ENCODE measurements at places on chromosomes 12 and 14.
A peak's percentile ranks its signal among the peaks of the same experiment; 100 is the strongest.

GRCh38 chr12:121789800-121790728, 3.4 kb downstream of the RHOF start:
- no peaks in the 10 kb centered on the region for H3K36me3 ChIP-seq
- H3K27me3 ChIP-seq = no peaks in the 10 kb centered on the region
- H3K27ac ChIP-seq = no peak overlapping the region
- no peak for DNase-seq
- H3K4me3 ChIP-seq = no peak overlapping the region

- H3K27ac ChIP-seq = no peak overlapping the region
- H3K27me3 ChIP-seq = no peaks in the 10 kb centered on the region
- H3K4me1 ChIP-seq = peaks cover 39% of the 10 kb centered on the region
- H3K4me3 ChIP-seq = no peak overlapping the region
- DNase-seq = no peak
Measured at GRCh38 chr12:6960593-6961277, 9.6 kb downstream of the PTPN6 start.

- H3K27me3 ChIP-seq = no peaks in the 10 kb centered on the region
- DNase-seq = no peak
- no peak overlapping the region for H3K4me3 ChIP-seq
- no peaks in the 10 kb centered on the region for H3K36me3 ChIP-seq
- H3K4me1 ChIP-seq = no peaks in the 10 kb centered on the region
Measured at GRCh38 chr14:33229269-33229929, 290.7 kb downstream of the NPAS3 start.

- H3K27me3 ChIP-seq = no peaks in the 10 kb centered on the region
- H3K4me3 ChIP-seq = no peak overlapping the region
- H3K27ac ChIP-seq = no peak overlapping the region
- DNase-seq = no peak
- H3K36me3 ChIP-seq = peaks cover 15% of the 10 kb centered on the region
- no peaks in the 10 kb centered on the region for H3K4me1 ChIP-seq
Measured at GRCh38 chr12:1291601-1292332, 300.7 kb downstream of the ERC1 start.

- no peaks in the 10 kb centered on the region for H3K36me3 ChIP-seq
- no peak overlapping the region for H3K27ac ChIP-seq
- DNase-seq = no peak
- no peaks in the 10 kb centered on the region for H3K4me1 ChIP-seq
Measured at GRCh38 chr12:132360906-132361777, 31.8 kb upstream of the GALNT9 start.

GRCh38 chr14:89178376-89178775, 238.7 kb downstream of the FOXN3 start:
- H3K4me1 ChIP-seq = peaks cover 19% of the 10 kb centered on the region
- H3K36me3 ChIP-seq = peaks cover 15% of the 10 kb centered on the region
- H3K27me3 ChIP-seq = no peaks in the 10 kb centered on the region
- no peak overlapping the region for H3K27ac ChIP-seq

GRCh38 chr14:71591929-71592328, 340.3 kb upstream of the RGS6 start:
- H3K27me3 ChIP-seq = no peaks in the 10 kb centered on the region
- H3K4me3 ChIP-seq = no peak overlapping the region
- DNase-seq = no peak
- 0 out of 3 replicates have a peak, but pooled peaks cover 7% of the 10 kb centered on the region for H3K36me3 ChIP-seq

- no peaks in the 10 kb centered on the region for H3K27me3 ChIP-seq
- H3K36me3 ChIP-seq = peaks cover 23% of the 10 kb centered on the region
- no peaks in the 10 kb centered on the region for H3K4me1 ChIP-seq
- no peak overlapping the region for H3K27ac ChIP-seq
Measured at GRCh38 chr14:102957222-102957621, 34.8 kb downstream of the AMN start.

GRCh38 chr14:100408350-100409002, 85.3 kb downstream of the SLC25A47 start:
- DNase-seq = no peak
- H3K4me1 ChIP-seq = peaks cover 36% of the 10 kb centered on the region
- no peaks in the 10 kb centered on the region for H3K27me3 ChIP-seq
- H3K36me3 ChIP-seq = no peaks in the 10 kb centered on the region
- H3K4me3 ChIP-seq = no peak overlapping the region

DNA sequence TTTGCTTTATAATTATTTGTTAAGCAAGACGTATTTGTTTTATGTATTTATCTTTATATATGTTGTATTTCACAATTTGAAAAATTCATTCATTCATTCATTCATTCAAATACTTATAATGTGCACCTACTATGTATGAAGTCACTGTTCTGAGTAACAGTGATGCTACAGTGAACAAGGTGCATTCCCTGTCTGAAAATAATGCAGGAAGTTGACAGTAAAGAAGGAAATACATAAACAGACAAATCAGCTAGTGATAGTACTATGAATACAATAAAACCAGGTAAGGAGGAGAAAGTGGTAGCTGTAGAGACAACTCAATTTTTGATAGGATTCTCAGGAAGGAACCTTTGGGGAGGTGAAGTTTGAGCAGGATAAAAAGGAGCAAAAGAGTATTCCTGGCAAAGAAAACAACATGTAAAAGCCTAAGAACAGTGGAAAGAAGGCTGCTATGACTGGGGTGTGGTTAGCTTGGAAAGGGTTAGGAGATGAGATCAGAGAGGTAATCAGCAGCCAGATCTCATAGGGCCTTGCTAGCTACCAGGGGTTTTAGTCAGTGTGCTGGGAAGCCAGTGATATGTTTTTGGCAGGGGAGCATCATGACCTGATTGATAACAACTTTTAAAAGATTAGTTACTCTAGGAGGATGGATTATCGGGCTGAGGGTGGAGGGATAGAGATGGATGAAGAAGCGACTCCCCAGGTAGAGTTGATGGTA, 17.4 kb downstream of the BICDL1 start:
- no peaks in the 10 kb centered on the region for H3K27me3 ChIP-seq
- no peak for DNase-seq
- H3K4me3 ChIP-seq = no peak overlapping the region
- H3K27ac ChIP-seq = no peak overlapping the region
- no peaks in the 10 kb centered on the region for H3K36me3 ChIP-seq

- H3K27me3 ChIP-seq = no peaks in the 10 kb centered on the region
- H3K4me1 ChIP-seq = peaks cover 50% of the 10 kb centered on the region
- peak overlapping the region; percentile 83 for H3K4me3 ChIP-seq
Measured at GRCh38 chr12:49366096-49366651, 1.1 kb upstream of the SPATS2 start.

DNA sequence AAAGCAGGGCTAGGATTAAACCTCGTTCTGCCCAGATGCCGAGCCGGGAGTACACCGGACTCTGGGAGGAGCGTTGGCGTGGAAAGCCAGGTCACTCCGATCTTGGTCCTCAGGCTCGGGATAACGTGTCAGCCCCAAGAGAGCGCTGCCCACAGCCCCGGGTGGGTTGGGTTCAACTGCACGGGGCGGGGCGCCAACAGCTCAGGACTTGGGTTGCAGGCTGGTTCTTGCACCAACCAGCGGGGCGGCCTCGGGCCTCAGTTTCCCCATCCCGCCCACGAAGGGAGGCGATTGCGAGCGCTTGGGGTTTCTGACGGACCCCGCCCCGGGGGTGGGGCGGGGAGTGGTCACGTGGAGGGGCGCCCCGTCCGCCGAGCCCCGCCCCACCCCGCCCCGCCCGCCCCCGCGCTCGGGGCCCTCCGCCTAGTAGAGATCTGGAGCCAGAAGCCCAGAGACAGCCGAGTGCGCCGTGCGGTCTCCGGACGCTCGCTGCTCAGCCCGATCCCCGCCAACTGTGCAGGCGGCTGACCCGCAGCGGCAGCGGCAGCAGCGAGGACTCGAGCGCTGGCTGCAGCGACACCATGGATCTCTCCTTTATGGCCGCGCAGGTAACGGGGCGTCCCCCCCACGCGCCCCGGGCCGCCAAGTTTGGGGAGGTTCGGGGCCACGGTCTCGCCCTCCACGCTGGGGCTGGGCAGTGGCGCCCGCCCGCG, at the start of gene C14orf132:
TSS of gene C14orf132 (plus strand) at position 443 of the 713 bp plus-strand sequence. CDS start at position 582, 139 bp downstream.
- no peaks in the 10 kb centered on the region for H3K36me3 ChIP-seq
- H3K27ac ChIP-seq = no peak within 1 kb of the TSS
- H3K4me3 ChIP-seq = peak within 1 kb of the TSS; percentile 45
- H3K27me3 ChIP-seq = peaks cover 2% of the 10 kb centered on the region
- DNase-seq = no peak

DNA sequence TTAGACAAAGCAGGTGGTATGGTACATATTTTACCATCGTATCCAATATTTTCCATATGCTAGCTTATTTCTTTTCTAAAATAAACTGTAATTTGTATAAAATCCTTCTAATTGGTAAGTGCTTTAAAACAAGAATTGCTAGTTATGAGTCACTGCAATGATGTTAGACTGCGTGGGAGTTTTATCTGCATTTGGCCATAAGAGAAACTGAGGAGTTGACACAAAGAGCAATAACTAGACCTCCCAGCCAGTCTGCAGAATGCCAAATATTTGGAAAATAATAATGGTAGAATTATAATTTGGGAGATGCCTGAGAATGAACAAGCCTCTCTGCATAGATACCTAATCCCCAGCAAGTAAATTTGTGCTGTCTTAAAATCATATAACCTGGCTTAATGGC, 61.7 kb upstream of the PTPRR start:
- H3K27me3 ChIP-seq = no peaks in the 10 kb centered on the region
- no peaks in the 10 kb centered on the region for H3K36me3 ChIP-seq
- H3K27ac ChIP-seq = no peak overlapping the region

- no peak overlapping the region for H3K4me3 ChIP-seq
- H3K27me3 ChIP-seq = no peaks in the 10 kb centered on the region
- DNase-seq = no peak
Measured at GRCh38 chr12:122866950-122867607, 28.8 kb downstream of the VPS37B start.

DNA sequence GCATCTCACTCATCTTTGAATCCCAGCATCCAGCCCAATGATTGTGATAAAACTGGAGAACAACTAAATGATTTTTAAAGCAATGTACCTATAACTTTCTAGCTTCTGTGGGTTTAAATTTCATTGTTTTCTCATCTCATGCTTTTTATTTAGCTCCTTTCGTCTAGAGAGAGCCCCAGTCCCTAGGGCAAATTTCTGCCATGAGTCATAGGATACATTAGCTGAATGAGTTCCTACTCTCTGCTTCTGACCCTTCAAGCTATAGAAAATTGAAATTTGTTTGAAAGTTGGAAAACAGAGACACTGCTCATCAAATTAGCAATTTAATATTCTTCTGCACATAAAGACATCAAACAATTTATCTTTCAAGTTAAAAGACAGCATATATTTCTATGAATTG, 113.9 kb downstream of the KIF21A start:
- H3K27ac ChIP-seq = no peak overlapping the region
- no peak for DNase-seq
- no peaks in the 10 kb centered on the region for H3K27me3 ChIP-seq

GRCh38 chr14:56268673-56269072, 150.5 kb downstream of the PELI2 start:
- H3K4me1 ChIP-seq = no peaks in the 10 kb centered on the region
- DNase-seq = no peak
- H3K4me3 ChIP-seq = no peak overlapping the region
- no peak overlapping the region for H3K27ac ChIP-seq
- no peaks in the 10 kb centered on the region for H3K27me3 ChIP-seq

DNA sequence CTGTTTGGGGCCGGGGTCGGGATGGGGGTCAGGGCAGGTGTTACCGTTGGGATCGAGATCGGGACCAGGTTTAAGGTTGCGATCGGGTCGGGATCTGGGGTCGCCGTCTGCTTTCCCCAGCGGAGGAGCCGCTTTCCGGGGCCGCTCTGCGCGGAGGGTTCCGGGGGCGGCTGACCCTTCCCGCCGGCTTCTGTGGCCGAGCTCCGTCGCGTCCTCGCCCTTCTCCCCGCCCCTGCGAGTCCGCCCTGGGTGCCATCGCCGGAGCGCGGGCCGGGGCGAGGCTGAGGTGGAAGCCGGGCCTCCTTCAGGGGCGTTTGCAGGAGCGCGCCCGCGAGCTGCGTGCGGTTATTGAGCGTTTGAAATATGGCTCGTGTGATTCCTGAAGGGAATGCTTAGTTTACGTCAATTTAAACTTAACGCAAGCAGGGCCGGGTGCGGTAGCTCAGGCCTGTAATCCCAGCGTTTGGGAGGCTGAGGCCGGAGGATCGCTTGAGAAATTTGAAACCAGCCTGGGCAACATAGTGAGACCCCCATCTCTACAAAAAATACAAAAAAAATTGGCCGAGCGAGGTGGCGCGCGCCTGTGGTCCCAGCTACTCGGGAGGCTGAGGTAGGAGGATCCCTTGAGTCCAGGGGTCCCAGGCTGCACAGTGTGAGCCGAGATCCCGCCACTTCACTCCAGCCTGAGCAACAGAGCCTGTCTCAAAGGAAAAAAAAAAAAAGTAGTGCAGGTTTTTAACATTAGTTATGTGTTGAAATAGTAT, 620 bp downstream of the PGAM5 start:
- H3K4me1 ChIP-seq = peaks cover 19% of the 10 kb centered on the region
- peaks cover 15% of the 10 kb centered on the region for H3K36me3 ChIP-seq
- H3K27me3 ChIP-seq = no peaks in the 10 kb centered on the region
- H3K4me3 ChIP-seq = peak overlapping the region; percentile 68

- DNase-seq = no peak
- H3K4me3 ChIP-seq = no peak overlapping the region
- no peaks in the 10 kb centered on the region for H3K4me1 ChIP-seq
- H3K27me3 ChIP-seq = no peaks in the 10 kb centered on the region
- peaks cover 29% of the 10 kb centered on the region for H3K36me3 ChIP-seq
- no peak overlapping the region for H3K27ac ChIP-seq
Measured at GRCh38 chr12:121240484-121241101, 30.7 kb downstream of the P2RX4 start.

GRCh38 chr14:76826122-76826521, at the start of gene LRRC74A:
Gene LRRC74A, plus strand, starts transcription at chr14:76826408. Its CDS starts 290 bp downstream, at chr14:76826698.
- no peak within 1 kb of the TSS for H3K27ac ChIP-seq
- no peaks in the 10 kb centered on the region for H3K36me3 ChIP-seq
- H3K4me1 ChIP-seq = peaks cover 29% of the 10 kb centered on the region
- H3K27me3 ChIP-seq = no peaks in the 10 kb centered on the region
- H3K4me3 ChIP-seq = no peak within 1 kb of the TSS

GRCh38 chr12:104827587-104827986, 130.5 kb downstream of the SLC41A2 start:
- no peak overlapping the region for H3K27ac ChIP-seq
- DNase-seq = no peak
- no peaks in the 10 kb centered on the region for H3K27me3 ChIP-seq
- no peaks in the 10 kb centered on the region for H3K4me1 ChIP-seq
- no peaks in the 10 kb centered on the region for H3K36me3 ChIP-seq

DNA sequence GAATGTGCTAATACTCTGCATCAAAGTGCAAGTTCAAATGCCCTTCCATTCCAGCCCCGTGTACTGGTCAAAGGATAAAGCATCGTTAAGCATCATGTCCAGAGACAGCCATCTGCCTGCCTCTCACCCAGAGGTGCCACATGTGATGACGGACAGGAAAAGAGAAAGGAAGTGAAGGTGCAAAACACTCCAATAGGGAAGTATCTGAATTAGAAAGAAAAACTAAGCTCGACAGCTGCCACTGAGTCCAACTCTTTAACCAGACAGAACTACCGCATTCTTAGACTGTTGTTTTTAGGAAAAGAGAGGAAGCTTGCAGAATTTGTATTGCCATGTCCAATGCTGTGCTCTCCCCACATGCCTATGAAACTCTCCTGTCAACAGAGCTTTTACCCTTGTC, 465.0 kb upstream of the SOX5 start:
- H3K4me1 ChIP-seq = no peaks in the 10 kb centered on the region
- H3K36me3 ChIP-seq = no peaks in the 10 kb centered on the region
- H3K4me3 ChIP-seq = no peak overlapping the region
- no peak for DNase-seq
- H3K27ac ChIP-seq = no peak overlapping the region
